ENCODE measurements at places on chromosomes 4 and X.

- DNase-seq: no peak
Measured at GRCh38 chr4:56684320-56685050, 3.4 kb upstream of the HOPX start.

DNA sequence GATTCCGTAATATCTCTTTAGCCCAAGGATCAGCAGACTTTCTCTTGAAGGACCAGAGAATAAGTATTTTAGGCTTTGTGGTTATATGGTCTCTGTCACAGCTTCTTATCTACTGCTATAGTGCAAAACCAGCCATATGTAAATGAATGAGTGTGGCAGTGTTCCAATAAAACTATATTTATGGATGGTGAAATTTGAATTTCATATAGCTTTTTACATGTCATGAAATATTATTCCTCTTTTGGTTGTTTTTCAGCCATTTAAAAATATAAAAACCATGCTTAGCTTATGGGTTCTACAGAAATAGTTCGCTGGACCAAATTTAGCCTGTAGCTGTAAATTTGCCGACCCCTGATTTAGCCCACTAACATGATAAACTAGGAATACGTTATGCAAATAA lies 18.0 kb upstream of the MSMO1 start:
- DNase-seq: no peak

DNA sequence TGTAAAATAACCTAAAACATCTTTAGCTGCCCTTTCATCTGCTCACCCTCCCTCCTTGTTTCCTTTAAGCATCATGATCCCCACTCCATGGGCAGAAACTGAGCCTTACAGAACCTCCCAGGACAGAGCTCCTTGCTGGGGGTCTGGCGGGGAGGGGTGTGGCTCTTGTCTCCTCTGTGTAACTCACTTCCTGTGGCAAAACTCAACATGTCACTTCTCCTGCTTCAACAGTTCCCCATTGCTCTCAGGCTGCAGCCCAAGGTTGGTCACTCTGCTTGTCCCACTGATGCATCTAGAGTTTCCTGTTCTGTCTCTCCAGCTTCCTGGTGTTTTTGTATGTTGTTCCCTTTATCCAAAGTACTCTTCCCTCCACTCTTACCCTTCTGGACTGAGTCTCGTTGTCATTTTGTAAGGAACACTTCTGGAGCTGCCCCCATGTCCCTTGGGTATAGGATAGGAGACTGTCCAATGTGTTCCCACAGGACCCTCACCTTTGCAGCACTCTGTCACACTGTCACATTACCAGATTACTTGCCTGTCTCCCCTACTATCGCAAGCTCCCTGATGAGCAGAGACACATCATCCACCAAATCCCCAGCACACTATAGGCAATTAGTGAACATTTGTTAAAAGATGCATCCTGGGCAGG lies 19.6 kb downstream of the TMEM31 start:
- no peak for DNase-seq

DNA sequence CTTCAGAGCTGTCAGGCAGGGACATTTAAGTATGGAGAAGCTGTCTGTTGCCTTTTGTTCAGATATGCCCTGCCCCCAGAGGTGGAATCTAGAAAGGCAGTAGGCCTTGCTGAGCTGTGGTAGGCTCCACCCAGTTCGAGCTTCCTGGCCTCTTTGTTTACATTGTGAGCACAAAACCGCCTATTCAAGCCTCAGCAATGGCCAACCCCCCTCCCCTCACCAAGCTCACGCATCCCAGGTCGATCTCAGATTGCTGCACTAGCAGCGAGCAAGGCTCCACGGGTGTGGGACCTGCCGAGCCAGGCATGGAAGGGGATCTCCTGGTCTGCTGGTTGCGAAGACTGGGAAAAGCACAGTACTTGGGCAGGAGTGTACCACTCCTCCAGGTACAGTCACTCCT lies 59.3 kb downstream of the ZNF674 start:
- DNase-seq: no peak

- no peak for DNase-seq
Measured at GRCh38 chrX:12052109-12052508, 86.2 kb upstream of the FRMPD4 start.

DNA sequence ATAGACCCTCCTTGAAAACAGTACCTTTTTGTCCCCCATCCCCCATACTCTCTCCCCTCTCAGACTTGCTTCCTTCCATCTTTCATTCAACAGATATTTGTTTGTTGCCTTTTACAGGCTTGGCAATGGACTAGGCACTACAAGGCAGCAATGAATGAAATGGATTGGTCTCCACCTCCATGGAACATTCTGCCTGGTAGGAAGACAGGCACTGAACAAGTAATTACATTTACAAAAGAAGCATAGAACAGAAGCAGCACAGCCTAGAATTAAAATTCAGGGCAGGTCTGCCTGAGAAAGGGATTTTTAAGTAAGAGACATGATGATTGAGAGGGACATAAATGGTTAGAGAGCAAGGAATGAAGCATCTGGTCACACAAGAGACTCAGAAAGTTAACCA lies 346.1 kb downstream of the GRXCR1 start:
- no peak for DNase-seq

GRCh38 chrX:110315551-110315950 lies 2.3 kb downstream of the AMMECR1 start:
- DNase-seq: no peak

- no peak for DNase-seq
Measured at GRCh38 chr4:186701273-186701672, 22.4 kb downstream of the FAT1 start.

GRCh38 chr4:39037491-39037825 lies 5.2 kb upstream of the TMEM156 start:
- no peak for DNase-seq

DNA sequence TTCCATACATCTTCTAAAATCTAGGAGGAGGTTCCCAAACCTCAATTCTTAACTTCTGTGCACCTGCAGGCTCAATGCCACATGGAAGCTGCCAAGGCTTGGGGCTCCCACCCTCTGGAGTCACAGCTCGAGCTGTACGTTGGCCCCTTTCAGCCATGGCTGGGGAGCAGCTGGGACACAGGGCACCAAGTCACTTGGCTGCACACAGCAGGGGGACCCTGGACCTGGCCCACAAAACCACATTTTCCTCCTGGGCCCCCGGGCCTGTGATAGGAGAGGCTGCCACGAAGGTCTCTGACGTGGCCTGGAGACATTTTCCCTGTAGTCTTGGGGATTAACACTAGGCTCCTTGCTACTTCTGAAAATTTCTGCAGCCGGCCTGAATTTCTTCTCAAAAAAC lies 8.2 kb upstream of the TENT5D start:
- DNase-seq: no peak

GRCh38 chr4:102308032-102308799 lies 37.1 kb downstream of the SLC39A8 start:
- no peak for DNase-seq

DNA sequence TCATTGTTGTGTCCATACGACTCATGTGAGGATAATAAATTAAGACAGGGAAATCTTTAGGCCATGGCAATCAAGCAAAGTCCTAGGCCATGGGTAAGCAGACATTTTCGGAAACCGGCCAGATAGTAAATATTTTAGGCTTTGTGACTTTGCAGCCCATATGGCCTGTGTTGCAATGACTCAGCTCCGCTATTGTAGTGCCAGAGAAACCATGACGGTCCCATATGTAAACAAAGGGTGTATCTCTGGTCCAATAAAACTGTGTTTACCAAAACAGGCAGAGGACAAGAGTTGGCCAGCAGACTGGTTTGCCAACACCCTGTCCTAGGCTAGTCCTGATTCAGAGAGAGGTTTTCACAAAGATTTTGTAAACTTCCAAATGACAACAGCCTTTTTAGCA lies 5.0 kb downstream of the FAM114A1 start:
- no peak for DNase-seq

DNA sequence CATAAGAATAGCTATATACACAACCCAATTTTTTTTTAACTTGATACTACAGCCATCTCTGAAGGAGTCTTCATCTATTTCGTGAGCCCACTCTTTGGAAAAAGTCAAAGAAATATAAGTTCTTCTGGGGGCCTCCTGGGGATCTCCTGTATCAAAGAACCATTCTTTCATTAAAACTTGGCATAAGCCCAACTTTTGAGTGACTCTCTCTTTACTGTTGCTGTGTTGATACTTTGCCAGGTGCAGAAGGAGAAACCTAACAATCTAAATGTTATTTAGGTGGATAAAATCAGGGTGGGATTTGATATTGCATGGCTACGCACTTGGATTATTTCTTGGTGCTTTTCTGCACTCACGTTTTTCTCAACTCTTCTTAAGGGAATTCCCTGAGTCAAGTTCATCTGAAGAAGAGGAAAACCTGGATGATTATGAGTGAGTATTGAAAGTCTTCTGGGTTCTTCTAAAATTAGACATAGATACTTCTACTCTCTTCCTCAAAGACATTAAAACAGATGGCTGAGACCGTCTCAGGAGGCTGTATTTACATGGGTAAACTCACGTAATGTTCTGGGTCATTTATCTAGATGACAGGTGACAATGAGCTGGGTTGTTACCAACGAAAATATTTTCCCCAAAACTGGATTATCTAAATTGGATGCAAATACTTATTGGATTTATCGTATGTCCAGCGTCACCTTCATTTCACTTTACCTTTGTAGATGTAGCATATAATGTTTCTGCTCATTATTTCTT lies 25.2 kb downstream of the BMX start:
- DNase-seq: no peak

- no peak for DNase-seq
Measured at GRCh38 chrX:26442340-26442739, 226.4 kb downstream of the MAGEB5 start.

DNA sequence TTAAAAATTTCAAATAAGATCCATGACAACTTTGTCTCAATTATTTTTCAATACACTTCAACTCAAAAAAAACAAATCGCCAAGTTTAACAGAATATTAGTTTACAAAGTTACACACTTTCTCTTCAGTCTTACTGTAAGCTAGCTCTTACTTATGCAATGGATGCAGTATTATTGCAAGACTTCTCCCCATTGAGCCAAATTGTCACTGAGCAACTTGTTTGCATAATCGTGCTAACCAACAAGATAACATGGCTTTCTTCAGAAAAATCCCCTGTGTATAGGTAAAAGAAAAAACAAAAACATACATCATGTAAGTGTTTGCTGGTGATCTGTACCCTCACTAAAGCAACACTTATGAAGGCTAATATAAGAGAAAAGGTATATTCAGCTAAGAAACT lies 18.9 kb downstream of the DNAJB14 start:
- DNase-seq: no peak

GRCh38 chr4:164337219-164337944 lies 416.5 kb upstream of the SMIM31 start:
- no peak for DNase-seq

DNA sequence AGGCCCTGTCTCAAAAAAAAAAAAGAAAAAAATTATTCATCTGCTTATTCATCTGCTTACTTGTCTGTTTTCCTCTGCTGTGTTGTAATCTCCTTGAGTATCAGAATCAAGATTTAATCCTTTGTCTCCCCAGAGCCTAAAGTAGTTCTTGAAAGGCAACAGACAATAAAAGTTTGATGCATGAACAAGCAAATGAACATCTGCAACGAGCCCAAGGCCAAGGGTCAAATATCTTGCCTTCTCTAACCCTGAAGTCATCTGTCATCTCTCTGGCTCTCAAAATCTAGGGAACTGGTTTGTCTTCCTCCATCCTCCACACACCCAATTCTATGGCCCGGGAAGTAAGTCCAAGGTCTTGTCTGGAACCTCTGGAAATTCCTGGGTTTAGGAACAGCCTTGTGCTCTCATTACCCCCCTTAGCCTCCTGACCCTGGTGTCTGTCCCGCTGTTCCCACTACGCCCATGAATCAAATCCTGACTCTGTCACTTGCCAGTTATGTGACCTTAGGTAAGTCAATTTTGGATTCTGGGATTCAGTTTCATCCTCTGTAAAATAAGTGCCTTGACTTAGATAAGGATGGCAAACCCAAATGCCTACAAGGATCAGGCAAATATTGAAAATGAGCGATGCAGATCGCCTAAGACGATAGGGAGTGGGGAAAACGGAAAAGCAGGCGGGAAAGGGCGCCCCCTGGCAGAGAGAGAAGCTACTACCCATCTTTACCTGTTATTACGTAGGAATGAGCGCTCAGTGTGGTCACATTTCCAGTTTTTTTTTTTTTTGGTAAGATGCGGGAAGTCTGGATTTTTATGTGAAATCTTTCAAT lies 102.7 kb upstream of the DHX15 start:
- no peak for DNase-seq

GRCh38 chr4:175622887-175623286 lies 189.2 kb downstream of the GPM6A start:
- no peak for DNase-seq

GRCh38 chr4:139142087-139142486 lies 34.9 kb downstream of the ELF2 start:
- DNase-seq: no peak

GRCh38 chr4:7356667-7357310 lies 77.9 kb downstream of the PSAPL1 start:
- no peak for DNase-seq

GRCh38 chrX:123923211-123923610 lies 38.3 kb upstream of the STAG2 start:
- DNase-seq: no peak

DNA sequence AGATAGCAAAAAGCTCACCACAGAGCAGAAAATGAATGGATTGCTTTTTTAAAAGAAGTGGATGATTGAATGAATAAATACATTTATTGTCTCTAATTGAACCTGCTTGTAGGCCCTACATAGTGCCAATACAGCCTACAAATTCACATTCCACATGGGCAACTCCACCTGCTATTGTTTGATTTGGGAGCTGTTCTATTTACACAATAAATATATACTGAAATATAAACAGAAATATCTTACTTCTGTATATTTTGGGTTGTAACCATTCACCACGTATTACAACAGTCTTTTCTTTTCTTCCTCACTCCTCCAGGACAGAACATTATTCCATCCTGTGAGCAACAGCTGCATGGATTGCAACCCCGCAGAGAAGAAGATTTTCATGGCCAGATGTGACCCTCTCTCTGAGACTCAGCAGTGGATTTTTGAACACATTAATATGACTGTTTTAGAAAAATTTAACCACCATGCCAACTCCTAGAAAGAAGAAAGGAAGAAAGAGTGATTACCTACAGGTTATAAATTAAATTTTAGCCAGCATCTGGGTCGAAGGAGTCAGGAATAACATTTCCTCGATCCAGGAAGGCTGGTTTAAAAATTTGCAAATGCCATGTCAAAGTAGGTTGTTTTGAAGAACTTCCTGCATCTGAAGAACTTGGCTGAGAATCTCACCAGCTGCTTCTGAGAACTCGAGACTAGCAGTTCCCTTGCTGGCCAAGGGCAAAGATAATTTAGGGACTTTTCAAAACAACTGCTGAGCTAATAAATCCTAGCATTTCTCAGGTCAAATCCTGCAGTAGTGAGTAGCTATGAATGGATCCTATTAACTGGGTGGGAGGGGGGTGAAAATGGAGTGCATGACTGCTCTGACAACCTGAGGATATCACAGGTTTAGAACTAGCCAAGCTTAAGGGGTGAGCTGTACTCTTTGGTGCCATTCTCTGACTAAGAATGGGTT lies 128.7 kb upstream of the GALNT7 start:
- DNase-seq: no peak

- no peak for DNase-seq
Measured at GRCh38 chrX:17697191-17697590, 40.1 kb upstream of the SCML1 start.

- DNase-seq: no peak
Measured at GRCh38 chr4:22906045-22906444, 213.3 kb downstream of the GBA3 start.
